Tongue (tissue), 3 donors: ENCODE measurements at places on chromosomes 2 and 18.

DNA sequence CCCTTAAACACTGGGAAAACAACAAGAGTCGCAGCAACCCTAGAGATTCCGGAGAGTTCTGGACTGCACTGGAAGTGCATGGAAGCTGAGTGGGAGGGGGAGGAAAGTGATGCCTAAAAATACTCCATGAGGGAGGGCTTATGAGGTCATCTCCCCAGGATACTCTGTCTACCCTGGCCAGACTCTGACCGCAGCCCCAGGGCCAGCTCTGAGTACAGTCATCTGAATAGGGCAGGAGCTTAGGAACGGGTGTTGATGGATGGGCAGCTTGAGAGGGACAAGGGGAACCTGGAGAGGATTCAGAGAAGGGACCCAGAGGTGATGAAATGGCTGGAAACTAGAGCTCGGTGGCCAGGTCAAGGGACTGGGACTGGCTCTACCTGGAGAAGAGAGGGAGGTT is 79.3 kb upstream of the IGFBP5 start:
- peak; percentile 71 for DNase-seq

GRCh38 chr2:146853741-146854444 is 990.9 kb upstream of the ACVR2A start:
- DNase-seq, result peak; percentile 8

GRCh38 chr18:23849141-23849540 is 159.9 kb downstream of the LAMA3 start:
- DNase-seq, result no peak

DNA sequence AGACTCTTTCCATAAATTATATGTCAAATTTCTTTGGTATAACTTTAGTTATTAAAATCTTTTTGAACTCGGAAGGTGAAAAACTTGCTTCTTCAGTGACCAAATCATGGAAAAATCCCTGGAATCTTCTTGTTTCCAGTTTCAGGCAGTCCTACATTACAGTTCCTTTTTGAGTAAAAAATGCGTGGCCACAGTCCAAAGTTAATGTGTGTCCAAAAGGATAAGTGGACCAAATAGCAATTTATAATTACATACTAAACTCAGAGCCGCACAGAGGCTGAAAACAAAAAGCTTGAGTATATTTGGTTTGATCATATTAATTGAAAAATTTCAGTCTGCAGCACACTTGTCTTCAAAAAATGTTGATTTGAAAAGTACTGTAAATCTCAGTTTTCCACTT is 28.4 kb upstream of the DYNC2LI1 start:
- peak; percentile 56 for DNase-seq

- DNase-seq, result no peak
Measured at GRCh38 chr2:157067562-157067961, 189.9 kb upstream of the GALNT5 start.

DNA sequence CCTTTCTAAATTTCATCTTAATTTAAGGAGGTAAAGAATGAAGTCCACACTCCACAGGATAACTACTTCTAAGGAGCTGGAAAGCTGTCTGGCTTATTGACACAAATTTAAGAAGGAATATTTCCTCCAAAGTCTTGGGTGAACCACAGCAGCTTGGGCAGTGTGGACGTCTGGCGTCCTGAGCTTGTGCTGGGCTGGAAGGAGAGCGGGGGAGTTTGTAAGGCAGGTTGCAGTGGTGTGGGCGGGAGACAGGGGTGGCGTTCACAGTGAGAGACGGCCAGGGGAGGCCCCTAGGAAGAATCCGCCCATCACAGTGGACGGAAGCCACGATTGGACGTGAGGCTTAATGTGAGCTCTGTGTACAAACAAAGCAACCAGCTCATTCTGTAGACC is 25.7 kb downstream of the ADI1 start:
- peak; percentile 64 for DNase-seq

GRCh38 chr18:55861266-55861665 is 273.3 kb upstream of the TCF4 start:
- DNase-seq, result peak; percentile 52

DNA sequence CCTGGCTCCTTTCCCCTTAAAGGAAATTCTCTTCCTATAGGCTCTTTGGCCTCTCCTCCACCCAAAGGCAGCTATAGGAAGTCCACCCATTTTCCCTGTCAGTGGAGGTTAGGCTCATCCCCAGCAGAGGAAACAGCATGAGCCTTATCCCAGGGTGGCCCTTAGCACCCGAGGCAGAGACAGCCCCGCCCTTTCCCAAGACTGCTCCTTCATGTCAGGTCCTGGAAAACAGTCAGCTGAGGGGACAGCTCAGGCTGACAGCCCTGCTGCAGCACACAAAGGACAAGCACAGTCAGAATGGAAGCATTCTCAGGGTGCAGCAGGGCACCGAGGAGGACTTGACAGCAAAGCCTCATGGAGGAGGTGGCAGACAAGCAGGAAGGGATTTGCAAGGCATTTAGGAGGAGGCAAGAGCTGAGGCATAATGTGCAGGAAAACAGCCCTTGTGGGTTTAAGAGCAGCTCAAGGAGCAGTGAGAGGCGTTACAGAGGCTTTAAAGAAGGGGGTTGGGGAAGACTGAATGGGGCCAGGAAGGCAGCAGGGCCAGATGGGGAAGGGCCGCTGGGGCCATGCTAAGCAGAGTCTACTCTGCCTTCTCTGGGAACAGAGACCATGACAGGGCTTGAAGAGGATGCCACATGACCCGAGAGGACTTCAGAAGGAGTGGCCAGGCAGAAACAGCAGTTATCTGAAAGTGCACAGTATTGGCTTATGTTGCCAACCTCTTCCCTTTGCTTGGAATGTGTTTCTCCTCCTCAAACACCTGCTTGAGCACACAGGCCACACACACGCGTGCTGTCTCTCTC is 216.6 kb downstream of the SH3BP4 start:
- DNase-seq, result no peak

- DNase-seq, result peak; percentile 60
Measured at GRCh38 chr18:34913837-34914661, 127.2 kb upstream of the MAPRE2 start.
